ENCODE measurements at places on chromosomes 1 and 21.

DNA sequence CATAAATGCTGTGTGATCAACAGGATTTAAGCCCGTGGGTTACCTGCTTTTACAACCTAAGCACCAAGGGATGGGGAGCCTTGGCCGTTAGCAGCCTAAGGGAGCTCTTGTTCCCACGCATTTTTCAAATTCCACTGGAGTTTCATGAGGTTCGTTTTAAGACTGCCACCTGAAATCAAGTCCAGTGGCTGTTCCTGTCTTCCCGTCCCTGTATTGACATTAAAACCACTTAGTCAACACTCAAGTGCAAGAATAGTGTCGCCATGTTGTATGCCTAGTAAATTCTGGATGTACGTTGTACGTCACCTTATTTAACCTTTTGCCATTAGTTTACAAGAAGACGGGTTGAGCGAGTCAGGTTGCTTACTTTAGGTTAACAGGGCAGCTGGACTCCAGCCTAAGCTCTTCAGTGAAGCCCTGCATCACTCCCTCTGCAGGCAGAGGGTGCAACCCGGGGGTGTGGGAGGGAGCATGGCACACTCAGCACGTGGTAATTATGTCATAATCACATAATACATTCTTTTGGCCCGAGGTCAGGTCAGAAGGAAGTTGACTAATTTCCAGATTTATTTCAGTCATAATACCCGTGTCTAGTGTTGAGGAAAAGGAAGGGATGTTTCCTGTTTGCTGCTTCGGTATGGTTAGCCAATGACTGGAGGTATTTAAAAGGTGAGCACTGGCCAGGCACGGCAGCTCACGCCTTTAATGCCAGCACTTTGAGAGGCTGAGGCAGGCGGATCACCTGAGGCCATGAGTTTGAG is 42.5 kb downstream of the CNST start:
- DNase-seq, result no peak

DNA sequence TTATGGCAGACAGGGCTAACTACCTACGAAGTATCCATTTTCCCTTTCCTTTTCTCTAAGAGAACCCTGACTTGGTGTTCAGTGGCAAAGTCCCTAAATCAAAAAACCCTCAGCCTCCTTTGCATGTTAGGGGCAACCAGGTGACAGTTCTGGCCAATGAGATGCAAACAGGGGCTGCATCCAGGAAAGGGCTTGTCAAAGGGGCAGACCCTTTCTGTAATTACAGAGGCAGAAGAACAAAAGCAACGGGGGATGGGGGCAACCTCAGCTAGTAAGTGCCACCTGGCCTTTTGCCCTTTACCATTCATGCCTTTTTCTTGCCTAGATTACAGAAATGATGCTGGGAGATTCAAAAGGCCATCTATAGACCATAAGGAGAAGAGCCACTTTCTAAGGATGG is 34.4 kb downstream of the GLUL start:
- DNase-seq, result no peak

DNA sequence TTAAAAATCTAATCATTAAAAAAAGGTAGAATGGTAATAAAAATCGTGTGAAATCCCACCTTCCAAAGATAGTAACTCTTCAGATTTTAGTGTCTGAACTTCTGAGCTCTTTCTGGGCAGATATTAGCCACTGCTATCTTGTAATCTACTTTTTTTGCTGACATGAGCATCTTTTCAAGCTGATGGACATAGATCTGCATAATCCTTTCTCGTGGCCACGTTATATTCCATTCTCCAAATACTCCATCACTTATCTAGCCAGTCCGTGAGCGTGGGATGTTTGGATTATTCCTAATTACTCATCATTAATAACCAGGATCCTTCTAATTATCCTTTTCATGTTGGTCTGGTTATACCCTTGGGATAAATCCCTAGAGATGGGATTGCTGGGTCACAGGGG is 254.2 kb upstream of the VAMP3 start:
- DNase-seq, result no peak

GRCh38 chr1:111372336-111372965 is 55.1 kb downstream of the OVGP1 start:
- no peak for DNase-seq

DNA sequence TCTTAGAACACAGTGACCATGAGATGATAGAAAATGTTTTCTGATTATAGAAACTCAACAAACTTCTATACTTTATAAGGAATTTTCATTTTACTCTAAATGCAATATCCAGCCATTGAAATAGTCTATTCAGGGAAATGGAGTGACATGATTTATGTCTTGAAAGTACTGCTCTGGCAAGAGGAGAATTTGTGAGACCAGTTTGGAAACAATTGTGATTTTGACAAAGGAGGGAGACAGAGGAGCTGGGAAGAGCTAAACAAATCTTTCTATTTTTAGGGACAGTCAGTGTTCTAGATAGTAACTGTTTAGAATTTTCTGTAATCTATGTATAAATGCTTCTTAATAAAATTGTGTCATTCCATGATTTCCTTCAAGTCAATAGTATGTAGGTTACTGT is 252.3 kb downstream of the FMN2 start:
- DNase-seq, result no peak

GRCh38 chr1:193592317-193592716 is 405.9 kb upstream of the B3GALT2 start:
- no peak for DNase-seq

DNA sequence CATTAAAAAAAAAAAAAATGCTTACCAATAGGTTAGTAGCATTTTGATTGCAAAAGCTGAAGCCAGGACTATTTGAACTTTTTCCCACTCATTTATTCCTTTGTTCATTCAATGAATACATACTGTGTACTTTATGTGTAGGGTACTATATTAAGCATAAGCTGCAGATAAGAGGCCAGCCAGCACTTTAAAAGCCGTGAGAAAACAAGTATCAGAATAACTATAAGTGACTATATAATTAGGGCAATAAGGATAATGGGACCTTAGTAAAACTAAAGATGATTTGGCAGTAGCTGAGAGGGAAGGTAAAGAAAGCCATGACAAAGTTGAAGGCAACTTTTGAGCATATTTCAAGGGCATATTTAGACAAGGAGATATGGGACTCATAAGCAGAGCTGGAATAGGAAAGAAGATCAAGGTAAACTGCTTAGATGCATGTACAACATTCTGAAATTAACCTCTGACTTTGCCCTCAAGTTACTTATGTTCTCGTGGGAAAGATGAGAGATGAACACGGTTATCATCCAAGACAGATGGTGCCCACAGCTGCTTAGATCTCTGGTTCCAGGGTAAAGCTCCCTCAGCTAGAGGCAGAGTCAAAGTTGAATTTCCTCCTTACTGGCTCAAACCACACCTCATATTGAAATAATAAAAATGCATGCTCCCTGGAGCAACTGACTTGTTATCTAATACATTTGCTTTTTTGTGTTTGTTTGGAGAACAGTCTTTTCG is 44.0 kb upstream of the FMO2 start:
- no peak for DNase-seq

DNA sequence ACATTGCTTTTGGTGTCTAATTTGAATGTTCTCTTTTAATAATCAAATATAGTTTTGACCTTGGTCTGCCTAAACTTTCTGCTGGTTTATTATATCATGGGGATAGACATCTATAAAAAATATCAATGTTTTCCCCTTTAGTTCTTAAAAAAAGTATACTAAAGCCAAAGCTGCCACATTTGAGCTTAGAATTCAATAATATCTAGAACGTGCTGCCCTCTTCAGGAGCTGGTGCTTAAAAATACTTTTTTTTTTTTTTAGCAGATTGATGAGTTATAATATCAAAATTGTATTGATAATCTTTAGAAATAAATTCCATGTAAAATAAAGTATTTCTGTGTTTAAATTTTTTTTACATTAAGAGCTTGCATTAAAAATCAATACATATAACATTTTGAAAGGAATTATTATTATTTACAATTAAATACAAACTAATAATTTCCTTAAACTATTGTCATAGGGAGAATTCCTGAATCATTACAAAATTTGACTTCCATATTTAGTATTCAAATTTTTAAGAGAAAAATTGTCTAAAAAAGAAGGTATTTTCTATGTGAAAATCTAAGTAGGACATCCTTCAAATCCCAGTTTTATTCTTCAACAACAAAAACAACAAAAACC is 40.1 kb upstream of the ADGRL2 start:
- no peak for DNase-seq

DNA sequence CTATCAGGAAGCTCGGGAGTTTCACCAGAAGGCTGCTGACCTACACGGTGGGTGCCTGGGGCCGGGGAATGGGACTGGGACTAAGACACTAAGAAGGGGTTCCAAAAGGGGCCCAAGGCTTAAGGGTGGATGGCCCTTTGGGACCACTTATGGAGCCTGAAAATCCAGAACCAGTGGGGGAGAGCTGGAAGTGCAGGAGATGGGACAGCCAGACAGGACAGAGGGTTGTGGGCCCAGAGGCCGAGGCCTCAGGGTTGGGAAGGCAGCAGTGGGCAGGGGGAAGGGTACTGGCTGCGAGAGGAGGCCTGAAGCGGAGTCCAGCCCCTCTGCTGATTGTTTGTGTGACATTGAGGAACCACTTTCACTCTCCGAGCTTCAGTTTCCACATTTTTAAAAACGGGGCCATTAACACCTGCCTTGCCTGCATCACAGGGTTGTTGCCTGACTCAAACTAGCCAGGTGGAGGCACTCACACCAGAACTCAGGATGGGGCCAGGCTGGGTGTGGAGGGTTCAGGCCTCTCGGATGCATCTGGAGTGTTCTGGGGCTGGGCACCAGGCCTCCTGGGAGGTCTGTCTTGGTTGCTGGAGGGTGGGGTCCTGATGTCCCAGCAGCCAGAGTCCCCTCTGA is 3.0 kb downstream of the TTC24 start:
- DNase-seq, result peak; percentile 28

DNA sequence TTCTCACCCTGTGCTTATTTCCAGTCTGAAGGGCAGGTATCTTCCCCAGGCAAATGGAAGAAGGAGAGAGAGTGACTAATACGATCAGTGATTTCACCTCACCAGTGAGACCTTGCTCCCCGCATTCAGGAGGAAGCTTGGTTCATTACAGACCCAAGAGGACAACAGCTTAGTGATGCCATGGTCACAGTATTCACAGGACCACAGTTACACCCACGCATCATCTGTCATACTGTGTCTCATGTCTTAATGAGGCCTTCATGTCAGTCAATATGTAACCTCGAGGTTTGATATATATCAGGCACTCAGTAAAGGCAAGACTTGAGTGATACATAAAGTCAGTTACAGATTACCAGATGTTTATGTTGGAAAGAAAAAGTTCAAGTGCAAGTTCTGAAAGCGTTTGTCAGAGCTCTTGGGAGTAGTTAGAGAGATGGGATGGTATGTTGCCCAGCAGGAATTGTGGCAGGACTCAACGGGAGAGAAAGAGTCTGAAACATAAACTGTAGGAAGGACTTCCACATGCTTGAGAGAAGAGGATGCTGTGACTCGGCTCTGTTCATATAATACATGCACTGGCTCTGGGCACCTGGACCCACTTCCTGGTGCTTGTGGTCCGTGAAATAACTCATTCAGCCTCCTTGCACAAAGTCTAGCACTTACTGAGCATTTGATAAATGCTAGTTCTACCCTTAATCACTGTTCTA is 33.3 kb downstream of the GNPAT start:
- no peak for DNase-seq

DNA sequence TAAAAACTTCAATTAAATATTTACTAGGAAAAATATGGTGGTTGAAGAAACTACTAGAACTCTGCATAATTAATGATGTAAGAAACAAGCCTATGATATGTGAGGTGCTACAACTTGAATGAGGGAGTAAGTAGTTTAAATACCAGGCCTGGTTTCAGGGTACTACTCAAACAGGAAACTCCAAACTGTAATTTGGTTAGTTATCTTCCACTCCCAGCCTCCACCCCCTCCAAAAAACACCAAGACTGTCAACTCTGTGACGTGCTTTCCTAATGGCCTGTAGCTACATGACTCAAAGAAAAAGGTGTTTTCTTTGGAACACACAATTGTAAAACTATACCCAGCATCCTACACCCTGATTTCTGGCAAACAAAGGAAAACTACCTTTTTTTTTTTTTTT is 55.9 kb upstream of the RCC1 start:
- DNase-seq, result no peak

DNA sequence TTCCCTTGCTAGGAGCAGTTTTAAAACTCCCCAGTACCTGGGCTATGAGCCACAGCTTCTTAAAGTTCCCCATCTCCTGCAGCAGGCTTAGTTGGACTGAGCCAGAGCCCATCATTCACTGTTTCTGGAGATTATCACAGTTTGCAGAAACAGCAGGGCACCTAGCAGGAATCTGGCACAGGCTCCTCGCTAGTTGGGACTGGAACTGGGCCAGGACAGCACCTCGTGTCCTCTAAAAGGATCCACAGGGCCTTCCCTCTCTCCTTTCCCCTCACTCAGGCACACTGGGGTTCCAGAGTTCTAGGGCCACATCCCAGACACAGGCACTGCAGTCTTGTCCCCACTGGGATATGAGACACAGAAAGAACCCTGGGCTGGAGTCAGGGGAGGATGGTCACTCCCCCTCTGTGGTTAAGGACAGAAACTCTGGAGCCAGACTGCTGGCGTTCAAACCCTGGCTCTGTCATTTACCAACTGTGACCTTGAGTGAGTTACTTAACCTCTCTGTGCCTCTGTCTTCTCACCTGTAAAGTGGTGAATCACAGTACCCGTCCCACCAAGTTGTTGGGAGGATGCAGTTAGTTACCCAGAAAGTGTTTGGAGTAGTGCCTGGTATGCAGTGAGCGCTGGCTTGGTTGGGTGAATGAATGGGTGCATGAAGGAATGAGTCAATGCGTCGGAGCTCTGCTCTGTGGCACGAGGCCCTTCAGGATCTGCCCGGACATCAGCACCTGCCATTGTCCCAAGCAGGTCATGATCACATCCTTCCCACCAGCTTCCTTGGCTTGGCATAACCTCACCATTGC is 18.8 kb upstream of the ECE1 start:
- no peak for DNase-seq
